ENCODE measurements at places on chromosomes 13 and 19.

DNA sequence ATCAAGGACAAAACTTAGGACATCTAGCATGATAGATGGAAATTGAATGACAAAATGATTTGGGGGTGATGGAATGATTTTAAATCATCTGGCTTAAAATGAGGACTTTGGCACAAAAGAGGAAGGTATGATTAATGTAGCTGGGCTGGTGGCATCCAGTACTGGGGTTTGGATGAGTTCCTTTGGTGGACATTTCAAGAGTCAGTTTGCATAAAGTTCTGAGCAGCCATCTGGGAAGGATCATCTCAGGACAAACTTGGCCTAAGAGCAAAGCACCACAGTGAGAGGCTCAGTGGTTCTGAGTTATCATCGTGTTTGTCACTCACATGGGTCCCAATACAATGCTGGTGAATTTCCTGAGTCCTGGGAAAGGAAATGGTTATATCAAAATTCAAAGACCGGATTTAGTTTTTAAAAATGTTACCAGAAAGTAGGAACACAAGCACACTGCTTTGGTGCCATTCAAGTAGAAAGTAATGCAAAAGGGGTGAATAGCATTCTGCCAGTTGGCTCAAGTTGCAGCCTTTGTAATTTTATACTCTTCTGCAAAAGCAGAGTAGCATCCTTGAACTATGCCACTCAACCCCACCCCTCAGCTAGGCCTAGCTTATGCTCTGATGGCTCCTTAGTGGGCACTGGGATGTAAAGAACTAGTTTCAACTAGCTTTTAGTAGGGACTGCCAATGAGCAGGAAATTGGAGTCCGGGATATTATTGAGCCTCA is 219.0 kb downstream of the COG6 start:
- no peak overlapping the region for H3K27ac ChIP-seq
- H3K27me3 ChIP-seq = no peaks in the 10 kb centered on the region
- DNase-seq = no peak
- no peaks in the 10 kb centered on the region for H3K4me1 ChIP-seq

GRCh38 chr13:34458756-34459715 is 483.0 kb upstream of the NBEA start:
- no peaks in the 10 kb centered on the region for H3K27me3 ChIP-seq
- peaks cover 16% of the 10 kb centered on the region for H3K4me1 ChIP-seq
- DNase-seq = no peak
- H3K27ac ChIP-seq = no peak overlapping the region

DNA sequence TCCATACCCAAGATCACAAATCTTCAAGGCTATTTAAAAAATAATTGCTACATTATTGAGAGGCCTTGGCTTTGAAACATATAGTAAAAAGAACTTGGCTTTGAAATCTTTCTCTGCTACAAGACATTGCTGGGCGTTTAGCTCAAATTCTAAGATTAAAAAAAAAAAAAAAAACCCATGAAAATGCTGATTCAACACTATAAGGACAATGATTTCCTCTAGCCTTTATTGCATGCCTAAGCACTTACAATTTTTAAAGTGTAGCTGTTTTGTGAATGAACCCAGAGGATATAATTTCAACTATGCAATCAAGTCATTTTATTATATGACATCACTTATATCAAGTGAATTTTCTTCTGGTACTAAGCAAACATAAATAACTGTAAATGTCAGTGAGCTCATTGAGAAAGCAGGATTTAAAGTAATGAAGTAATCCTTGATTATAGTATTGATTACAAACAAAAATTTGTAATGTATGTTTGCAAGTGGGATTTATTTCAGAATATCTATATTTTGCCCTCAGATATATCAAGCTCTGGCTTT is 340.0 kb upstream of the GPC6 start:
- no peaks in the 10 kb centered on the region for H3K36me3 ChIP-seq
- DNase-seq = no peak
- H3K27ac ChIP-seq = no peak overlapping the region
- H3K4me3 ChIP-seq = no peak overlapping the region

GRCh38 chr13:106917024-106917571 is 349.2 kb upstream of the ARGLU1 start:
- H3K27me3 ChIP-seq = no peaks in the 10 kb centered on the region
- no peak overlapping the region for H3K27ac ChIP-seq
- no peak overlapping the region for H3K4me3 ChIP-seq
- DNase-seq = no peak
- no peaks in the 10 kb centered on the region for H3K36me3 ChIP-seq
- no peaks in the 10 kb centered on the region for H3K4me1 ChIP-seq

GRCh38 chr19:6679139-6679538 is 9.2 kb upstream of the TNFSF14 start:
- no peaks in the 10 kb centered on the region for H3K36me3 ChIP-seq
- no peak overlapping the region for H3K4me3 ChIP-seq
- H3K4me1 ChIP-seq = peaks cover 7% of the 10 kb centered on the region
- H3K27ac ChIP-seq = no peak overlapping the region

- no peak overlapping the region for H3K27ac ChIP-seq
- H3K4me3 ChIP-seq = no peak overlapping the region
- H3K36me3 ChIP-seq = no peaks in the 10 kb centered on the region
- no peak for DNase-seq
- no peaks in the 10 kb centered on the region for H3K27me3 ChIP-seq
These were observed 6.9 kb downstream of the PKN1 start for GRCh38 chr19:14440049-14440448.

DNA sequence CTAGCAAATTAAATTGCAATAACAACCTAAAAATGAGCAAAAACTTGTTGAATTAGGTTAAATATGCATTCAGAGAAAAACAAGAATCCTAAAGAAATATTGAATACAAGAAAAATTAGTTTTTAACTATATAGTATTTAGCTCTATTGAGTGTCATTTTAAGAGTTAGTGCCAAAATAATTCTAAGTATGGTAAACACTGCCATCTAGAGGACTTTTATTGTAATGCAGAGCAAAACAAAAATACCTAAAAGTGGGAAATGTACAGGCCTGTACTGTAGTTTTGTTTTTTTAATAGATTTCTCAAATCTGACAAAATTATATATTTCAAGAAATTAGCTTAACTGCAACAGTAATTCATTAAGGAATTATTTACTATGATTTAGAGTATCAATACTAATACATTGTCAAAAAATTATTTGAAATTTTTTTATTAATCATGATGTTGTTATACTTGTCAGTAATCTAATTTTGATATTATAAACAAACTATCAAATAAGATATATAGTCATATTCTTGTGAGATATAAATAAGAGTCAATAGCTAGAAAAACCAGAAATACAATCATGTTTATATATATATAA is 8.2 kb upstream of the PCDH9 start:
- no peaks in the 10 kb centered on the region for H3K36me3 ChIP-seq
- DNase-seq = no peak
- no peak overlapping the region for H3K27ac ChIP-seq
- no peaks in the 10 kb centered on the region for H3K27me3 ChIP-seq
- no peak overlapping the region for H3K4me3 ChIP-seq
- no peaks in the 10 kb centered on the region for H3K4me1 ChIP-seq

GRCh38 chr13:27650312-27650711 is 28.6 kb downstream of the POLR1D start:
- peaks cover 16% of the 10 kb centered on the region for H3K36me3 ChIP-seq
- H3K4me3 ChIP-seq = no peak overlapping the region
- no peak for DNase-seq
- no peak overlapping the region for H3K27ac ChIP-seq

DNA sequence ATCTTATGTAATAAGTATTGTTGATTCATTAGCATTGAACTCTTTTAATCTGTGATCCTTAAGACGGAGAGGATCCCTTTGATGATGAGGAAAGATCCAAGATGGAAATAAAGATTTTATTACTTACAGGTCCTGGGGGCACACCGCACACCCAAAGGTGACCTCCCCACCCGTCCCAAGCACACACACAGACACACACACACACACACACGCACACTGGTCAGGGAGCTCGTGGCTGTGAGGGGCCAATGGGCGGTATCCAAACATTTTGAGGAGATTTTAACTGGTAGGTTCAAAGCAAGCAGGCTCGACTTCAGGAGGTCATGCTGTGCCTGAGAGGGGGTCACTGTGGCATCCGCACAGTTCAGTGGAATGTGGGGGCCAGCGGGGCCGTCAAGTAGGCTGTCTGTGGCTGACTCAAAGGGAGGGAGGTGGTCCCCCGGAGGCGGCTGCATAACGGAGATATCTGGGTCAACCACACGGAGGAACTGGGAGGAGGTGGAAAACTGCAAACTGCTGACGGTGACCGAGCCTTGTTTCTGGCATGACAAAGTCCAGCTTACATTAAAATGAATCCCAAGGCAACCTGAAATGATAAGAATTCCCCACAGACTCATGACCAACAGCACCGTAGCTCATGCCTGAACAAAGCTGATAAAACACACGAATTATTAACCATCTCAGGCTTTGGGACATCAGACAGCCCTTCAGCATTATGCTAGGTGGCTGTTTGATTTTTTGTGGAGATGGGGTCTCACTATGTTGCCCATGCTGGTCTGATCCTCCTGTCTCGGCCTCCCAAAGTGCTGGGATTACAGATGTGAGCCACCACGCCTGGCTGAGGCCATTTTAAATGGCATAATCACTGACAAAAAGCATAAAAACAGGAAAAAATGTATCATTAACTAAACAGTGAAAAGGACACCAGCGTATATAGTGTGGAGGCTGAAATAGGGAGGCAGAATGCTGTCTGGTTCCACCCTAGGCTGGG is 20.9 kb upstream of the SIGLEC11 start:
- H3K4me3 ChIP-seq = no peak overlapping the region
- no peak overlapping the region for H3K27ac ChIP-seq
- H3K27me3 ChIP-seq = no peaks in the 10 kb centered on the region
- peaks cover 10% of the 10 kb centered on the region for H3K36me3 ChIP-seq

DNA sequence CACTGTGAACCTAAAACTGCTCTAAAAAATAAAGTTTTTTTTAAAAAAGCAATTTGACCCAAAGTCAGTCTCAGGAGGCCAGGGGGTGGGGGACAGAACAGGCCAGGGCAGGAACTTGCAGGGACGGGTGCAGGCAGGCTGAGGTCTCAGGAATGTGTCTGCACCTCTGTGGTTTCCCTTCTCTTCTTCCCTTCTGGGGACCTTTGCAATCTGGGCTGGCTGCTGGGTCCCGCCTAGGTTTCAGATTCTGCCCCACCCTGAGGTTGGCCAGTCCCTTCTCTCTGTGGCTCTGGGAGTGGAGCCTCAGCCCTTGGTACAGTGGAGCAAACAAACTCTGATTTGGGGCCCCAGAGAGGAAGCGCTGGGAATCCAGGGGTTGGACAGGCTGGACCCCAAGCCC is 5.3 kb upstream of the F2RL3 start:
- H3K36me3 ChIP-seq = peaks cover 13% of the 10 kb centered on the region
- H3K4me3 ChIP-seq = no peak overlapping the region
- no peaks in the 10 kb centered on the region for H3K27me3 ChIP-seq
- no peak overlapping the region for H3K27ac ChIP-seq

DNA sequence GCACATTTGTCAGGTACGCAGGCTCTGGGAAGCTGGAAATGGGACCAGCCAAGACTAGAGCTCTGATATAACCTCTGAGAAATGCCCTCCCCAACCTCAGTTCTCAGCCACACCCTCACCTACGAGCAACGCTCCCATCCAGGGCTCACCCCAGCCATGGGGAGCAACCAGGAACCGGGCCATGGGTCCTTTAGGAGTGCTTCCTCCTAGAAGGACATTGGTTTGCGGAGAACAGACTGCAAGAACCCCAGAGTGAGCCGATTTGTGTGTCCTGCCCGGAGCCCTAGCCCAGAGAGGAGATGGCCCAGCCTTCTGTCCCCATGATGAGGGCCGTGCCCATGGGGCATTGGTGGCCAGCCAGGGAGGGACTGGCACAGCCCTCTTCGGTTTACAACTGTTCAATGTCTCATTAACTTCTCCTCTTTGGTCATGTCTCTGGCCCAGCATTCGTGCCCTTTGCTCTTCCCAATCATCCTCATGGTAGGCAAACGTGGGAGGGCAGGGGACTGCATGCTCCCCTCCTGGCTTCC is 32.9 kb upstream of the IGSF23 start:
- no peak for DNase-seq
- no peaks in the 10 kb centered on the region for H3K36me3 ChIP-seq
- no peaks in the 10 kb centered on the region for H3K27me3 ChIP-seq
- no peak overlapping the region for H3K27ac ChIP-seq
- H3K4me1 ChIP-seq = no peaks in the 10 kb centered on the region
- H3K4me3 ChIP-seq = no peak overlapping the region

DNA sequence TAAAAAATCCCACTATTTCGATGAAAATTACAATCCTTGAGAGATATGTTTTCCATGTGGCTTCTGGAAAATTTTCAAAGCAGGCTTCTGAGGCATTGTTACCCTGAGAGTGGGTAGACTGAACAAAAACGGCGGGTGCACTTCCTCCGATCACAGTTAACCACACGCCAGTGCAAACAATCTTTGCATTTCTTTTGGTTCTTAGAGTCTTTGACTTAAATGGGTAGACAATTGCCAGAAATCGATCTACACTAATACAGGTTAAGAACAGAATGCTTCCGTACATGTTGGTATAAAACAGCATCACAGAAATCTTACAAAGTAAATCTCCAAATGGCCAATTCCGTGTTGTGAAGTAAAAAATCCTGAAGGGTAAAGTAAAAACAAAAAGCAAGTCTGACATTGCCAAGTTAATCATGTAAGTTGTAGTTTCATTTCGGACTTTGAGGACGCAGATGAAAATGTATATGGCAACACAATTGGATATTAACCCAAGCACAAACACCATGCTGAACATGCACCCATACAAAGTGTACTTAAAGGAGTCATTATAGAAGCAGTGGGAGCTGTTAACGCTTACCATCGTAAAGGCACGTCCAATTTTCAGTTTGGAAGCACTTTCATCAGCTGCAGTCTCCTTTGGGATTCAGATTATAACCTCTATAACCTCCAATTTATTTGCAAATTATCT is 927 bp downstream of the LPAR6 start:
- H3K27ac ChIP-seq = peak overlapping the region; percentile 80
- H3K36me3 ChIP-seq = no peaks in the 10 kb centered on the region
- no peaks in the 10 kb centered on the region for H3K27me3 ChIP-seq
- H3K4me1 ChIP-seq = peaks cover 6% of the 10 kb centered on the region
- H3K4me3 ChIP-seq = peak overlapping the region; percentile 76

- H3K36me3 ChIP-seq = no peaks in the 10 kb centered on the region
- no peak overlapping the region for H3K4me3 ChIP-seq
- no peaks in the 10 kb centered on the region for H3K4me1 ChIP-seq
- H3K27ac ChIP-seq = no peak overlapping the region
- no peaks in the 10 kb centered on the region for H3K27me3 ChIP-seq
These were observed 516.2 kb upstream of the ATXN8OS start for GRCh38 chr13:69591437-69591836.

- DNase-seq = no peak
- H3K27ac ChIP-seq = no peak overlapping the region
- H3K27me3 ChIP-seq = no peaks in the 10 kb centered on the region
- no peaks in the 10 kb centered on the region for H3K36me3 ChIP-seq
These were observed 248.3 kb downstream of the DCLK1 start for GRCh38 chr13:35882722-35883497.
